Osteoblast (primary cell): ENCODE measurements at places on chromosomes 11 and 22.

DNA sequence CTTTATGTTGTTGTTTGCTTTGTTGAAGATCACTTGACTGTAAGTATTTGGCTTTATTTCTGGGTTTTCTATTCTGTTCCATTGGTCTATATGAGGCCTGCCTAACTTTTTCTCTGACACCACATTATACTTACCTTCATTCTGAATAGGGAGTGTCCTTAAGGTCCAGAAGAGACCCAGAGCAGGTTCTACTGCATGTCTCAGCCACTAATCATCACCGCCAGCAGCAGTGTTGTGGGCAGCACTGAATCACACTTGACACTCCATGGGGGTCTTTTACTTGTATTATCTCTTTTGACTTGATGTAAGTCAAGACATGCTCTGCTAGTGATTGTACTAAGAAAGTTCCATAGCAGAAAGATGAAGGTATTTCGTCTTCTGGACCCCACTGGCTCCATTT is 274.9 kb downstream of the TENM4 start:
- no peak for DNase-seq

DNA sequence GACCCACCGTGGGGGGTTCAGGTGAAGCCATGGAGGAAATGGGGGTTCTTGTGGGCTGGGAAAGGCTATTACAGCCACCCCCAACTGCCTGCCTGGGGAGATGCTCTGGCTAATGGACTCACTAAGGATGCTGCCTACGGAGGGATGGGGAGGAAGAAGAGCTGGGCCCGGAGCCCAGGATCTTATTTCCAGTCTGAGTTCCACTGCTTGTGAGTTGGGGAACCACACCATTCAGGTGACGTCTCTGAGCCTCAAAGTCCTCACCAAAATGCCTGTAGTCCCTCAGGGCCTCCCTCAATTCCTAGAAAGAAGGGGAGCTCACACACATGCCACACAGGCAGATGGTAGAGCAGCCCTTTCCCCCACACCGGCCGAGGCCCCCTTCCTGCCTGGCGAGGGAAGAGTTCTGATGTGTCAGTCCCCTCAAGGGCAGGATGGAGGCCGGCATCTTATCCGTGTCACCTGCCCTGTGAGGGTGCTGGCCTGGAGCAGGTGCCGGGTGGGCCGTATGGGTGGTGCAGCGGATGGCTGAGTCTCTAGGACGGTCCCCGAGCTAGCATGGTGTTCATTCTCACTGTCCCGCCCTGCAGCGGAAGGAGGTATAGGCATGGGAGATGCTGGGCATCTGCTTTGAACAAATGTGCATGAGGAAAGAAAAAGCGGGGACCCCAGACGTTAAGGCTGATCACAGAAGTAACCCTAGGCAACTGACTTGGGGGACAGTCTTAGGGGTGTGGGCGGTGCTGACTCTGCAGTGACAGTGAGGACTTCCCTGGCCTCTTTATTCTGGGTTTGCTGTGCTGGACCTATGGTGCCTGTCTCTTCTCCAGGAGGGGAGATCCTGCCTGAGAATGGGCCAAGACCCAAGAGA is 15.7 kb downstream of the MRGPRF start:
- peak; percentile 51 for DNase-seq

DNA sequence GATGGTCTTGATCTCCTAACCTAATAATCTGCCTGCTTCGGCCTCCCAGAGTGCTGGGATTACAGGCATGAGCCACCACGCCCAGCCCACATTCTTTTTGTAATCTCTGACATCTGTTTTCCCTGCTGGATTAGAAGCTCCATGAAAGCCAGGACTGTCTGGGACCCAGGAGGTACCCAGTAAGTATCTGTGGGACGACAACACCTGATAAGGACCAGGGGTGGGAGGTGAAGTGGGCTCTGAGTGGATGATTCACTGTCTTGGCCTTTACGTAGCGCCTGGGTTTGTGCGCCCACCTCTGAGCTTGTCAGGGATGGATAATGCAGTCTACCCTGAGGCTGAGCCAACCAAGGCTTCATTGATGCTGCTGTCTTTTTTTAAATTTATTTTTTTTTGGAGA is 118.8 kb downstream of the ABTB2 start:
- no peak for DNase-seq

DNA sequence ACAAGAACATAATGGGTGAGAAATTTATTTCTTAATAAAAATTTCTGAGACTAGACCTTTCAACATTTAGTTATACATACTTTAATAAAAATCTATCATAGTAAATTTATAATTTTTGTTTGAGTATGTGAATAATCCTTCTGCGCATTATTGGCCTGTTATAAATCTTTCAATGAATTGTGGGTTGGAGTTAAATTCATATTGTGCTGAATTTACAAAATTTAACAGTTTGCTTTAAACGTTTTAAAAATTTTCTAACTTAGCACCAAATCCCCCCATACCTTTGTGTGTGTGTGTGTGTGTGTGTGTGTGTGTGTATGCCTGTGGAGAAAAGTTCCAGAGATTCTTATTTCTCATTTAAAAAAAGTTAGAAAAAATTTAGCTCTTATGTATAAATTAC is 111.0 kb downstream of the TMEM135 start:
- DNase-seq, result no peak

DNA sequence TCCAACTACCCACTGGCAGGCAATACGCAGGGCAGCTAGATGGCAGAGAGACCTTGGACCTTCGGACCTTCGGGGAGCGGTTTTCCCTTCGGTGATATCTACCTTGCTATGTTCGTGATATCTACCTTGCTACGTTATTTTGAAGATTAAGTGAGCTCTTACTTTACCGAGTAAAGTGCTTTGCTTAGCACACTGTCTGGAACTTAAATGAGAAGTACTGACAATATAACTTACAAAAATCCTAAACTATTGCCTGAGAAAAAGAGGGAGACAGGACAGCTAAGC is 1.0 kb upstream of the PRDM10 start:
- no peak for DNase-seq

- no peak for DNase-seq
Measured at GRCh38 chr11:112795142-112795815, 165.9 kb upstream of the NCAM1 start.

DNA sequence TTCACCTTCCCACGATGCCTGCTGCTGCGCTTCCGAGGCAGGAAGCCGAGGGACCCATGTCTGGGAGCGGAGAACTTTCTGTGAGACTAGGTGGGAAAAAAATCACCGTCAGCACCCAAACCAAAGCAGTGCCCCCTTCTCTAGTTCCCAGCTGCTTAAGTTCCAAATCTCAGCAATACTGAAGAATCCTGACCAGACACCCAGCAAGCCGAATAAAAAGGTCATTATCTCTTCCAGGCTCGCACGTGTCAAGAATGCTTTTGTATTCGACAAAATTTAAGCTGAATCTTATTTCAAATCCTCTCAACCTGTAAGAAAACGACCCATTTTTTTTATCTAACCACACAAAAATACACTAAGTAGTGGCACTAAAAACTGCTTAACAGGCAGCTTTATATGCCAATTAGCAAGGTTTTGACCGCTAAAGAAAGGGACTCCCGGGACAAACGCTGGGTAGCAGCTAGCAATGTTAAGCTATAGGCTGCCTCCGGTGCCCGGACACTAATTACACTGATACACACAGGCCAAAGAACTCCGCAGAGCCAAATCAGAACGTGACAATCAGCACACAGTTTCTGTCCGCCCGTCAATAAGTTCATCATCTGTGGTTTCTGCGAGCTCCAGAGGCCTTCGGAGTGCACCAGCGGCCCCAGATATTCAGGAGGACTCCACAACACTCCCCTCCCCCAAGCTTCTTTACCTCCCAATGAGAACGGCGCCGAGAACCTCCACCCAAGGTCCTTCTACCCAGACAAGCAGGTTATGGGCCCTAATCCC is 728 bp downstream of the RPL3 start:
- no peak for DNase-seq

DNA sequence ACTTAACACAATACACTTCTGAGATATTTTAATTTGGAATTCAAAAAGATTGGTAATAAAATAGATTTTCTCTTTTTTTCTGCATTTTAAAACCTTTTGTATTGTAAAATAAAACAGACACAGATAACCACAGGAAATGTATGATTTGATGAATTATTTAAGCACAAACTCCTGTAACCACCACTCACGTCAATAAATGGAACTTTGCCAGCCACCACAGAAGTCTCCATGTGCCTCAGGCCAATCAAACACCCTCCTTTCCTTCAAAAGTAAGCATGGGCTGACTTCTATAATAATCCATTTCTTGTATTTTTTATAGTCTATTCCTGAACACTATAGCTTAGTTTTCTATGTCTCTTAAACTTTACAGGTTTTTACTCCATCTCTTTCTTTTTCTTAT is 721.7 kb downstream of the DLG2 start:
- DNase-seq, result no peak

DNA sequence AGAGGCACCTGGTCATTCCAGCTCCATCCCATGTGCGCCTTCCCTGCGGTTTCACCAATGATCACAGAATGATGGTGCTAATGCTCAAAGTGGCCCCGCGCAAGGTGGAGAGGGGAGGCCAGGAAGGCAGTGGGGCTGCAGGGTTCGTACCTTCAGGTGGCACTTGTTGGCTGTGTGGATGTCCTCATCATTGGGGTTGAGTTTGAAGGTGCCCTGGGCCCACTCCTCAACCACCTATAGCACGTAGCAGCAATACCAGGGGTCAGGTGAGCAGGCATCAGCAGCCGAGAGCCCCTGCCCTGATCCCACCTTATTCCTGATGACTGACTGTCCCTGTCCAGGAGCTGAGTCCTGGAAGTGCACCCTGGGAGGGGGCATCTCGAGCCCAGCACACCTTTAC is 20.6 kb upstream of the DRICH1 start:
- DNase-seq, result no peak

DNA sequence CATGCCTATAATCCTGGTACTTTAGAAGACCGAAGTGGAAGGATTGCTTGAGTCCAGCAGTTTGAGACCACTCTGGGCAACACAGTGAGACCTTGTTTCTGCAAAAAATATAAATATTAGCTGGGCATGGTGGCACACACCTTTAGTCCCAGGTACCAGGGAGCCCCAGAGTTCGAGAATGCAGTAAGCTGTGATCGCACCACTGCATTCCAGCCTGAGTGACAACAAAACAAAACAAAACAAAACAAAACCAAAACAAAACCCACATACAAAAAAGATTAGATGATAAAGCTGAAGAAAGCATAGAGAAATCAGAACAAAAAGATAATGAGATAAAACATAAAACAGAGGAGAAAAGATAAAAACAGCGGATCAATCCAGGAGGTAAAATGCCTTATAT is 62.1 kb downstream of the TCF20 start:
- DNase-seq, result no peak

DNA sequence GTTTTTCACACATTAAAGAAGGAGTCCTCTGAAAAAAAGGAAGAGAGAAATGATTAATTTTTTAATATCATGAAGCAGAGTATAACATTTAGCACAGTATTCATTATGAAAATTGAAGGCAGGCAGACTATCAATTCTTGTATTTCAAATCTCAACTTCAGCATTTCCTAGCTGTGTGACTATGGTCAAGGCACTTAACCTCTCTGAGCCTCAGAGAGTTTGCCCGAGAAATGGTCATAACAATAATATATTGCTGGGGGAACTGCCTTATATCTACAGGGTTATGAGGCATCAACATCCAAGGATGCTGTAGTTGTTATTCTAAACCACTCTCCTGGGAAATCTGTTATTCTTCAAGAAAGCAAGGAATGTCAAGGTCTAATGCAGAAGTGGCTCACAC is 1.1 kb downstream of the MS4A18 start:
- DNase-seq, result no peak

- peak; percentile 84 for DNase-seq
Measured at GRCh38 chr11:9753021-9753420, 89.1 kb downstream of the SWAP70 start.

GRCh38 chr22:30910358-30910757 is 58.2 kb downstream of the MORC2 start:
- DNase-seq, result no peak

DNA sequence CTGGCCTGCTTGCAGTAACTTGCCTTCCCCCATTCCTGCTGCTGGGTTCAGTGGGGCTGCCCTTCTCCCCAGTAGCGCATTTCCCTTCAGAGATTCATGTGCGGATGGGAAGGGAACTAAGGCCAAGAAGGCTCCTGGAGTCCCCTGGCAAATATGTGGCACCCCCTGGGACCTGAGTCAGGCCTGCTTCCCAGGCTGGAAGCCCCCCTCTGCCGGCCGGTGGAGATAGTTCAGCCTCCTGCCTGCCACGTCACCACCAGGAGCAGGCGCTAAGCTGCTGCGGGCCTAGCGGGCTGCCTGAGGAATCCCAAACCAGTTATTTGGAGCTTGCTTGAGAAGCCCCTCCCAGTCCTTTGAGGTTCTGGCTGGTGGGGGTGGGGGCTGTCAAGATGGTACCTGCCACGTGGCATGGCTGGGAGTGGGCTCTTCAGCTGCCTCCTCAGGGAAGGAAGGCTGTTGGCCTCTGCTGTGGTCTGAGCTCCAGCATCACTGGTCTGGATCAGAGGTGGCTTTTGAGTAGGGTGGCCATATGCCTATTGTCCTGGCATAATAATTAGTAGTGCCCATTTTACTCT is 2.0 kb downstream of the SERPINH1 start:
- DNase-seq, result peak; percentile 97

DNA sequence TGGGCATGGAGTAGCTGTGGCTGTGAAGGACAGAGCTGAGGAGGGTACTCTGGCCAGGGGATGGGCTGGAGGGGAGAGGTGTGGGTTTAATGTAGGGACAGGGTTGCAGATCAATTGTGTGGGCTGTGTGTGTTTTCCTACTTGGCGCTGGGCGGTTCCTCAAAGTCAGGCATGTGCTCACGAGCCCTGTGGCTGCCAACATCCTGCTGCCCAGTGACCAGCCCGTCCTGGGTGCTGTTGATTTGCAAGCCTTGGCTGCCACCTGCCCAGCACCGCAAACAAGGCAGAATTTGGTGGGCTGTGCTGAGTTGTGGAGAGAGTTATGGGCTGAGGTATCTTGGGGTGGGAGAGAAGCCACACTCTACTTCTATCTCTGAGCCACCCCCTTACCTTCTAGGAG is 69.2 kb downstream of the SCN3B start:
- no peak for DNase-seq

DNA sequence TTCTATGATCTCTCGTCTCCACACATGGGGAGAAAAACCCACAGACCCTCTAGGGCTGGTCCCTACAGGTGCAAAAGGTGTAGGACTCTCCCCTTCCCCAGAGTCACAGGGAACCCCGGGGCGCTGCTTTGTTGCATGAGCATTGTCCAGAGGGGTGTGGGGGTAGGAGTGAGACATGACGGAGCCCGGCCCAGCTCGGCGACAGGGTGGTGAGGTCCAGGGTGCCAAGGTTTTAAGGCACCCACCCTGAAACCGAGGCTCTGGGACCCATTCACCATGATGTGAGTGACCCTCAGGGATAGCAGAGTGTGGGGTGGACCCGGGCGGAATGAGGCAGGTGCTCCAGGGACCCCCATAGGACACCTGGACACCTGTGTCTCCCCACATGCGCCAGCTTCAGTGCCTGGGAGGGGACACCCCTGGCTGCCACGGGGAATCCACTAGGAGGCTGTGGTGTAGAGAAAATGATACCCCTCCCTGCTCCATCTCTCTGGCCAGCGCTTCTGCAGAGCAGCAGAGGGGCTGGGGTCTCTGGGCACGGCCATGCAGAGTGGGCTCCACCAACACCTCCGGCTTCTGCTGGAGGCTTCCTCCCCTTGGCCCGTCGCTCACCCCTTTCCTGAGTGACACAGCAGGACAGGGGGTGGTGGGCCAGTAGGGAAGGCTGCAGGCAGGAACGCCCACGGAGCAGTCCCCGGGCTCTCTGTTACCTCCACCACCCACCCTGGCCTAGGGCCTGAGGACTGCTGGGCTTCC is 15.2 kb downstream of the KRTAP5-5 start:
- DNase-seq, result peak; percentile 46

GRCh38 chr22:40202225-40202944 is 24.7 kb downstream of the TNRC6B start:
- DNase-seq, result no peak

- no peak for DNase-seq
Measured at GRCh38 chr11:45021001-45021400, 70.3 kb upstream of the TP53I11 start.

GRCh38 chr11:269146-269890 is 8.9 kb upstream of the NLRP6 start:
- DNase-seq, result peak; percentile 27
